Small intestine (tissue), 16 donors: ENCODE measurements at places on chromosomes 7 and 10.
A peak's percentile ranks its signal among the peaks of the same experiment; 100 is the strongest.

DNA sequence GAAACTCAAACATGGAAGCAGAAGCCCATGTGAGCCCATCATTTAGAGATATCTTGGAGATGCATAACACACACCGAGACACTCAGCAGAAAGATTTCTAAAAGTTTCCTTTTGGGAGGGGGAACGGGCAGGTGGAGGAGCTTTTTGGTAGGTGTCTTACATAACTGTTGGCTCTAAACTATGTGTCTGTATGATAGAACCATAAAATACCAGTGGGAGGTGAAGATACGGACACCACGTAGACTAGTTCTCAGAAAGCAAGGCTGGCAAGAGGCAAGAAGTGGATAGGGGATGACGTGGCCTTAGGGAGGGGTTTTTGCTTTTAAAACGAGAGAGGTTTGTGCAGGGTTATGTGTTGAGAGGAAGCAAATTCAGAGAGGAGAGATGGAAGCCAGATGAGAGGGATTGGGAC lies 36.5 kb downstream of the IL15RA start:
- H3K4me1 ChIP-seq, result peaks cover 20% of the 10 kb centered on the region
- no peak overlapping the region for H3K4me3 ChIP-seq
- no peak for DNase-seq
- H3K27me3 ChIP-seq, result no peaks in the 10 kb centered on the region

DNA sequence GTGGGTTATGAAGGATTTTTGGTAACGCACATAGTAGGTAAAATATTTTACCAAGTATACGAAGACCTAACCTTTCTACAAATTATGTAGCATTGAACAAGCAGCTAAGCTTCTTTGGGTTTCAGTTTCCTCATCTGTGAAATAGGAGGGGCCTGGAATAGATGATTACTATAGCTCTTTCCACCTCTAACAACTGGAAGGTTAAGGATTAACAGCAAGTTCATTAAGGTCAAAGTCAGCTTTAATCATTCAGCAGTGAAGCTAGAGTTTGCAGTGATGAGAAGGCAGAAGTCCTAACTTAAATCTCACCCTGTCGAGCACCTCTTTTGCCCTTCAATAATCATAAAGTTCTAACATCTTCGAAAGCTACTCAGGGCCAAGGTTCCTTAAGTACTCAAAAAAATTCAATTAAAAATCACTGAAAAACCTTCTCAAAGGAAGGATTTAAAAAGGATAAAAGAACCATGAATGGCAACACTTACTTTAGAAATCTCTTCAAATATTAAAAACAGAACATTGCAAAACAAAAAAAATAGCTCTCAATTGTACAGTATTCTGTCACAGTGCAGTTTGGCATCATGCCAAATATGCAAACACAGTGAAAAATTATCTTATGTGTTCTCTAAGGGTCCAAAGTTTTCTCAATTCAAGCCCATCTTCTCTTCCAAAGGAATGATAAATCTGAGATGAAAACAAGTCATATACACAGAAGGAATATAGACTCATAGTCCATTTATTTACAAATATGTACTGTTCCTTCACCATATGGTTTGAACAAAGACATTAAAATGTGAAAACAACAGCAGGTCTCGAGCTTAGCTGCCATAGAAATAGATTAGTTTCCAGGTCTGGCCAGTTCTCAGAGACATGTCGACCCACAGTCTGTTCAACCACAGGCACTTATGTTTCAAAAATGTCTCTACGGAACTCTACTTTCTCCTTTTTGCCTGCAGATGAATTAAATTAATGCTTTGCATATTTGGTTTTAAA lies 152.0 kb upstream of the SLC13A1 start:
- no peaks in the 10 kb centered on the region for H3K4me1 ChIP-seq
- DNase-seq, result peak; percentile 60
- H3K36me3 ChIP-seq, result no peaks in the 10 kb centered on the region
- H3K27me3 ChIP-seq, result no peaks in the 10 kb centered on the region

DNA sequence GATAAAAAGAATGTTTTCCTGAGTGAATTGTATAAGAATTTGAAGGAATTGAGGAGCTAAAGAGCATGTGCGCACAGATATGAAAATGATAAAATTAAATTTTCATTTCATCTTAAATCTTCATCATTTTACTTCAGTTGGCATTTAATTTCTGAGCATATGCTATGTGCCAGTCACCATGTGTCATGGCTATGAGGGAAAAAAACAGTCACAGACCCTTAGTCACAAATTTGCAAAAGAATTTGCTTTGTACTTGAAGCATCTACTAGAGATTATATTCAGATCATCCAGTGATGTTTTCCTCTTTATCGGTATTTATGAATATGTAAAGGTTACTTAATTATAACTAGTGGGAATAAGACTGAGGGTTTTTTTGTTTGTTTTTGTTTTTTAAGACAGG lies 29.8 kb downstream of the VCL start:
- no peak overlapping the region for H3K27ac ChIP-seq
- H3K36me3 ChIP-seq, result no peaks in the 10 kb centered on the region
- no peak for DNase-seq
- H3K4me3 ChIP-seq, result no peak overlapping the region
- H3K27me3 ChIP-seq, result no peaks in the 10 kb centered on the region
- no peaks in the 10 kb centered on the region for H3K4me1 ChIP-seq

- no peak for DNase-seq
- H3K4me1 ChIP-seq, result peaks cover 3% of the 10 kb centered on the region
- peak overlapping the region; percentile 98 for H3K27ac ChIP-seq
- H3K27me3 ChIP-seq, result no peaks in the 10 kb centered on the region
- no peaks in the 10 kb centered on the region for H3K36me3 ChIP-seq
Measured at GRCh38 chr10:22003964-22004281, 393 bp upstream of the DNAJC1 start.

DNA sequence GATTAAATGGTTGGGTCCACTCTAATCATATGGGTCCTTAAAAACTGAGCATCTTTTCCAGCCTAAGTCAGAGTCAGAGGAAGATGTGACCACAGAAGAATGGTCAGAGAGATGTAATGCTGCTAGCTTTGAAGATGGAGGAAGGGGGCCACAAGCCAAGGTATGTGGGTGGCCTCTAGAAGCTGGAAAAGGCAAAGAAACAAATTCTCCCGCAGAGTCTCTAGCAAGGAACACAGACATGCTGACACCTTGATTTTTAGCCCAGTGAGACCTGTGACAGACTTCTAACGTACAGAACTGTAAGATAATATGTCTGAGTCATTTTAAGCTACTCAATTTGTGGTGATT lies 1.5 kb upstream of the EXOC6 start:
- H3K36me3 ChIP-seq, result no peaks in the 10 kb centered on the region
- H3K27me3 ChIP-seq, result no peaks in the 10 kb centered on the region
- no peak overlapping the region for H3K27ac ChIP-seq
